IMR-90 (cell line): ENCODE measurements at places on chromosomes 11 and 22. TPM values are rescaled to one million over a fixed set of nuclear protein-coding genes. Genes with fewer than 3 reads are reported as not detected.
A peak's percentile ranks its signal among the peaks of the same experiment; 100 is the strongest.

BIK gene
- 0.18 and 0.28 TPM in 2 replicates for total RNA-seq

DNA sequence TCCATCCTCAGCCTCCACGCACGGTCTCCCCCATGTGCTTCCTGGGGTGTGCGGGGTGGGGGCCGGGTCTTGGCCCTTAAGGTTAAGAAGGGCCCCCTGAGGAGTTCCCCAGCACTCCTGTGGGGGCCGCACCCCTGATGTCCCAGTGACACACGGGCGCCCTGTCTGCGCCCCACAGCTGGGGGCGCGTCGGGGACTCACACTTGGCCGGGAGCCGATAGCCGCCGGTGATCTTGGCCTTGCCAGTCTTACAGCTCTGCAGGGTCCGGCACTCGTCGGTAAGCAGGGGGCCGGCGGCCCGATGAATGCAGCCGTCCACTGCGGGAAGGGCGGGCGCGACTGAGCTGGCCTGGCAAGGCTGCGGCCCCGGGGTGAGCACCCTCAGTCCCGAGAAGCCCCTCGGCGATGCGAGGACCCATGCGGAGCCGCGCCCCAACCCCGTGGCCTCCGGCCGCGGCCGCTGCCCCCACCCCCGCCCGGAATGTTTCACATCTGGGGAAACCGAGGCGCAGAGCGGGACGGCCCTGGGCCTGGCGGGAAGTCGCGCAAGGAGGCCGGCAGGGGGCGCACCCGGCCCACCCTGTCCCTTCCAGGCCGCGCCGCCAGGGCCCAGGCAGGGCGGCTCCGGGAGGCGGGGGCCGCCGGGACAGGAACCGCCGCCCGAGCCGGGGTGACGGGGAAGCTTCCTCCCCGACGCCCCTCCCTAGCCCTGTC, 13.9 kb downstream of the OTUB1 start:
- H3K4me3 ChIP-seq, result no peak overlapping the region
- peaks cover 31% of the 10 kb centered on the region for H3K36me3 ChIP-seq
- H3K27me3 ChIP-seq, result no peaks in the 10 kb centered on the region
- no peak overlapping the region for H3K27ac ChIP-seq

GRCh38 chr22:49269928-49270327, 557.7 kb downstream of the BRD1 start:
- H3K27ac ChIP-seq, result no peak overlapping the region
- H3K27me3 ChIP-seq, result no peaks in the 10 kb centered on the region
- no peak for DNase-seq
- no peaks in the 10 kb centered on the region for H3K4me1 ChIP-seq

DNA sequence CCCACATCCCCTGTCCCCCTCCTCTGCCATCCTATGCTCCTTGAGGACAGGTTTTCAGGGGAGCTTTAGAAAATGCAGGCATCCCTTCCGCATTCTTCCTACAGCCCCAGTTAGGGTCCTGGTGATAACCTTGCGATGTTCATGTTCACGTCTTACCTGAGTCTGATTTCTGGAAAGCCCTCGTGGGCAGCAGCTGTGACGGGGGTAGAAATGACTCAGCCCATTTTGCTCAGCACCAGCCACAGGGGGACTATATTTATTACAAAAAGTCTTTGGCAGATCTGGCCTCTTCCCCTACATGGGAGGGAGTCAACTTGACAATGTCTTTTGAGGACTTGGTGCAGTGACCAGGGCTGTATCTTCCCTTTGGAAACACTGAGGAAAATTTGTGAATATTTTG, 12.3 kb downstream of the PKNOX2 start:
- H3K36me3 ChIP-seq, result no peaks in the 10 kb centered on the region
- H3K27me3 ChIP-seq, result peaks cover 4% of the 10 kb centered on the region; the same call in 1 of the 2 replicates
- H3K27ac ChIP-seq, result no peak overlapping the region
- peaks cover 5% of the 10 kb centered on the region; the same call in 1 of the 2 replicates for H3K4me1 ChIP-seq

- H3K4me1 ChIP-seq, result no peaks in the 10 kb centered on the region
- H3K27ac ChIP-seq, result no peak overlapping the region
- no peak overlapping the region for H3K4me3 ChIP-seq
- no peak for DNase-seq
These were observed 9.9 kb downstream of the NDUFV1 start for GRCh38 chr11:67616431-67617242.

DNA sequence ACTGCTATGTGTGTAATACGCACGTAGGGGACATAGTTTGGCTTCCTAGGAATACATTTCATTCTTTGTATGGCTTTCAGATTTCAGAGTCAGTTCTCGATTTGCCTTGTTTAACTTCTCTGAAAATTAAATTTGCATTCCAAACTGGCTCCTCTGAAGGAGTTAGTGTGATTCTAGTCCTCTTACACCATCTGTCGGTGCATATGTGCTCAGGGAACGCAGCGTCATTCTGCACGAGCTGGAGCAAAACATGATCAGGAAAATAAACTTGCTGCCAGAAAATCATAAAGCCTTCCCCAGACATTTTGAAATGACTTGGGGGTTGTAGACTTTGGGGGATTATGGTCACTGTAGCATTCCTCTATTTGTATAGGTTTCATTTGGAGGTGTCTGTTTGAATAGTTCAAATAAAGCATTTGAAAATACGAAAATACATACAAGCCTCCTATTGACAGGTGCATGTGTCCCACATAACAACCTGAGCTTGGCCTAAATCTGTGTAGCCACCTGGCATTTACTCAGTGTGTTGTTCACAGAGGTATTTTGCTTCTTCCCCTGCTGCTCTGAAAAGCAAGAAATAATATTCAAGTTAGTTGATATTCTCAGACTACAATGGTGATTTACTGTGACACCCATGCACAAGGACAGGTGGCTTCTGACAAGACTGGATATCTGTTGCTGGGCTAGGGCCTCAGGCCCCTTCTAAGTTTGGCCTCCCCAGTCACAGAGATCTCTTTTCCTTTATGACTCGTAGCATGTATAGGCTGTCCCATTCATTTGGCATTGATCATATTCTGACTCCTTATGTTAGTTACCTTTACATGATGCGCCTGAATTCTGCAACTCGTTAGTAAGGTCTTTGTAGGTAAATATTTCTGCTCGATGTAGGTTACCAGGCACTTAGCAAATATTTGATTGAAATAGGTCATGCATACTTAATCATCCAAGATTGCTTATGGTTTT, 81.6 kb upstream of the SORL1-AS1 start:
- no peak overlapping the region for H3K27ac ChIP-seq
- no peaks in the 10 kb centered on the region for H3K4me1 ChIP-seq
- H3K4me3 ChIP-seq, result no peak overlapping the region
- no peaks in the 10 kb centered on the region for H3K36me3 ChIP-seq
- peak; percentile 24 for DNase-seq

SLC22A6 gene
- not detected in 2 replicates for total RNA-seq

- DNase-seq, result no peak
- H3K27ac ChIP-seq, result no peak overlapping the region
- no peaks in the 10 kb centered on the region for H3K27me3 ChIP-seq
- H3K4me3 ChIP-seq, result no peak overlapping the region
- peaks cover 13% of the 10 kb centered on the region for H3K36me3 ChIP-seq
These were observed 2.1 kb downstream of the MRPL40 start for GRCh38 chr22:19434401-19434800.

GRCh38 chr22:32606181-32606580, 131.6 kb downstream of the FBXO7 start:
- H3K27ac ChIP-seq, result no peak overlapping the region
- no peak overlapping the region for H3K4me3 ChIP-seq
- no peak for DNase-seq
- peaks cover 2% of the 10 kb centered on the region; the same call in 1 of the 2 replicates for H3K27me3 ChIP-seq

GRCh38 chr11:69326622-69327219, 32.8 kb downstream of the MYEOV start:
- no peaks in the 10 kb centered on the region for H3K27me3 ChIP-seq
- H3K27ac ChIP-seq, result no peak overlapping the region
- peaks cover 7% of the 10 kb centered on the region for H3K4me1 ChIP-seq
- H3K4me3 ChIP-seq, result no peak overlapping the region
